Stimulated activated CD4-positive, alpha-beta T cell treated with anti-CD3 and anti-CD28 coated beads, TNF-alpha, amount 100 ng/mL, for 4 hours (primary cell): ENCODE measurements at places on chromosomes 11 and 22.

DNA sequence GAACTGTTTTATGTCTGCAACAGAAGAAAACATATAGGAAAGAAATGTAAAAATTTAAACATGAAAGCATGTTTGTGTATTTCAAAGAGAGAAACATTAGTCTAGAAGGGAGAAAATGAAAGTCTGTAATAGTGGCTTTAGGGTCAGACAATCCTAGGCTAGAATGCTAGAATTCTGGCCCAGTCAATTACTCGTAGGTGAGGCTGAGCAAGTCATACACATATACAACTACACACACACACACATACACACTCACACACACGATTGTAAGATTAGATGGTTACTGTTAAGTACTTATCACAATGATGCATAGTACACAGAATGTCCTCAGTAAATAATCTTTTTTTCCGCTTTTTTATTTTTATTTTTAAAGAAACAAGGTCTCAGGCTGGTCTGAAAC is 37.7 kb upstream of the PCF11 start:
- no peak for DNase-seq

- no peak for DNase-seq
These were observed 756 bp downstream of the CLNS1A start for GRCh38 chr11:77636731-77637344.

DNA sequence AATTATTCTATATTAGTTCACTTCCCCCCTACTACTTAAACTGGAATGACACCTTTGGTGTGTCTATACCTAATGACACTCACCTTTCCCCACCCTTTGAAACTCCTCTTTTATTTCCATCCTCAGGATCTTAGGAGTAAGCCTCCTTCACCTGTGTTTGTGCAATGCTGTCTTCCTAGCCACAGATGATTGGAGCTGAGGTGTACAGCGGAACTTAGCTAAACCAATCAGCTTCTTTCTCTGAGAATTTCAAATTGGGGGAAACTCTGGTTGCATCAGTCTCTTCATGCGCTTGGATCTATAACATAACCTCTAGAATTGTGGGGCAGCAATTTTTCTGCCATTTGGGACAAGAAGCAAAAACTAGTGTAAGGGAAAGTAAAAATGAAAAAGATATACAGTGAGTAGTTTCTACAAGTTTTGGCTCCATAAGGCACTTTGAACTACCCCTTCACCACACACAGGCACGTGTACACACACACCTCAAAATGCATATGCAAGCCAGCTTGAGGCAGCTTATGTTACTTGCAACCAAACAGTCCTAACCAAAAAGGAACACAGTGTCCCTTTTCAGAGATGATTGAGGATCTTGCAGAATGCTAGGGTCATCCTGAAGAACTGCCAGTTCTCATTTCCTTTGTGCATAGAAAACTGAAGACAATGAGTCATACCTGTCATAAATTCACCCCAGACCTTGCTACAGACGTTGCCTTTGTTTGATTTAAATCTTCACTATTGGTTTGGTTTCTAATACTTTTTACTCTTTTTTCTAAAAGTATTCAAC is 36.0 kb upstream of the LDLRAD3 start:
- no peak for DNase-seq

GRCh38 chr11:3345736-3346135 is 33.2 kb downstream of the ZNF195 start:
- DNase-seq = no peak

GRCh38 chr11:113287801-113288200 is 26.6 kb upstream of the TTC12 start:
- DNase-seq = no peak

- no peak for DNase-seq
These were observed 14.5 kb upstream of the MB start for GRCh38 chr22:35631597-35631996.

- no peak for DNase-seq
These were observed 25.6 kb upstream of the SUSD2 start for GRCh38 chr22:24155627-24156140.

- DNase-seq = no peak
These were observed 15.1 kb downstream of the JHY start for GRCh38 chr11:122897606-122898210.

GRCh38 chr11:47394322-47395222 is 13.8 kb upstream of the SLC39A13 start:
- DNase-seq = no peak

- DNase-seq = no peak
These were observed 40.1 kb downstream of the CTSC start for GRCh38 chr11:88297421-88297820.

- no peak for DNase-seq
These were observed 294.2 kb upstream of the ANO3 start for GRCh38 chr11:26037716-26038115.

DNA sequence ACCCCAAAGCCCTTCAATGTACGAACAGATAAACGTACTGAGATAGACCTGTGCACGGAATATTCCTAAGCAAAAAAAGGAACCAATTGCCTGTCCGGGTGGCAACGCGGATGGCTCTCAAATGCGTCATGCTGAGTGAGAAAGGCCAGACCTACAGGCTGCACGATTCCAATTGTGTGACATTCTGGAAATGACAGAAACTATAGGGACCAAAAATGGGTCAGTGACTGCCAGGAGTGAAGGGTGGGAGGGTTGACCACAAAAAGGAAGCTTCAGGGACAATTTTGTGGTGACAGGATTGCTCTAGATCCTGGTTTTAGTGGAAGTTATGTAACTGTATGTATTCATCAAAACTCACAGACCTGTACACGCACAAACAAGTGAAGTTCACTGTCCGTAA is 24.0 kb upstream of the SYT8 start:
- DNase-seq = no peak

DNA sequence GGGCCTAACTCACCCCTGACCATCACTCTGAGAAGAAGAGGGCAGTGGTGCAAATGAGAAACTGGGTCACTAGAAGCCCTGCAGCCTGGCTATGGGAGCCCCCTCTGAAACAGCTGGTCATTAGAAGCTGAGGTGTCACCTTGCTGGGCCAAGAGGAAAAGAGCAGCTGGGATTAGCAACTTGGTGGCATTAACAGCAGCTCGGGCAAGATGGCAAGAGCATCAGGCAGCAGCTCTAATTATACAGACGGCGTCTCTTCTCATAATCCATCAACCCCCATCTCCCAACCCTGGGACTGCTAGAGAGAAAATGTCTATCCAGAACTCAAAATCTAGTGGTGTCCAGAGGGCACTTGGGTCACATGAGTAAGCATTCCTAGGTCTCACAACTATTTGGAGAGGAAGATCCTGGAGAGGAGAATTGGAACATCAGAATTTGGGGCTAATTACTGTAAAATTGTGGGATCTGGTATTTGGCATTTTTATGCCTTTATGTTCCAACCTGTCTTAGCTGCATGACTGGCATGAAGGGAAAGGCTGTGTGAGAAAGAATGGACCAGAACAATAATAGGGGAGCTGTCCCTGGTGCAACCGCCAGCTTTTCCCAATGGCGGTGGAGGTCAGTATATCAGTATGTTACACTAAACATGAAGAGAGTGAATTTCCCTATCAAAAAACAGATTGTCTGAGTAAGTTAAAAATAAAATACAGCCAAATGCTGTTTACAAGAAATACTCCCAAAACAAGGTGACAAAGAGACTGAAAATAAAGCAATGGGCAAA is 7.6 kb upstream of the LMO1 start:
- DNase-seq = no peak

GRCh38 chr22:37419969-37420685 is 7.2 kb downstream of the ELFN2 start:
- no peak for DNase-seq

- no peak for DNase-seq
These were observed 24.6 kb upstream of the B3GNT6 start for GRCh38 chr11:77009533-77010160.

DNA sequence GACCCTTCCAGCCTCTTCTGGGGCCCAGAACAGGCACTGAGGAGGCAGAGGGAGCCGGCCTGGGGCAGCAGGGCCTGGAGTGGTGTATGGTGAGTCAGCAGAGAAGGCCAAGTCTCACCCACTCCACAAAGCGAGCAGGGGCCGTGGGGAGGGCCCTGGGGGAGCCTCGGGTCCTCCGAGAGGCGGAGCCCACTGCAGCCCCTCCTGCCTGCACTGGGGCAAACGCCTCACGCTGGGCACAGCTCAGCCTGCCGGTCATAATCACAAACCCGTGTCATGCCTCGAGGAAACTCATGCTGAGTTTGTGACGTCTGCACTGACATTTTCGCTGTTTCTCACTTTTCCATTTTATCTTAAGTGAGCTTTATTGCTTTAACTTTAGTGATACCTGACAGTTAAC is 38.4 kb downstream of the TOLLIP start:
- DNase-seq = no peak

DNA sequence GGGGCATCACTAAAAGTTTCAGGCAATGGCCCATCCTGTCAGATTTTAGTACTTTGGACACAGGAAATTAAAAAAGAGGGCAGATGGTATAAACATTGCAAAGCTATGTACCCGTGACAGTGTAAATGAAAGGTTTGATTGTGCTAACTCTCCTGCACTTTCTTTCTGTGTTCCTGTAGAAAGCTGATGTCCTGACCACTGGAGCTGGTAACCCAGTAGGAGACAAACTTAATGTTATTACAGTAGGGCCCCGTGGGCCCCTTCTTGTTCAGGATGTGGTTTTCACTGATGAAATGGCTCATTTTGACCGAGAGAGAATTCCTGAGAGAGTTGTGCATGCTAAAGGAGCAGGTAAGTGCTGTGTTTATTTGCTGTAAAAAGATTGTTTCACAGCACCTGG is 10.3 kb downstream of the CAT start:
- DNase-seq = no peak

- DNase-seq = no peak
These were observed 473.7 kb upstream of the ISX start for GRCh38 chr22:34592123-34592740.

GRCh38 chr11:84899740-84900139 is 727.4 kb downstream of the DLG2 start:
- DNase-seq = no peak

GRCh38 chr11:62788991-62789390 is 1.8 kb downstream of the TMEM179B start:
- no peak for DNase-seq

GRCh38 chr11:108587109-108587508 is 6.5 kb downstream of the EXPH5 start:
- DNase-seq = no peak

DNA sequence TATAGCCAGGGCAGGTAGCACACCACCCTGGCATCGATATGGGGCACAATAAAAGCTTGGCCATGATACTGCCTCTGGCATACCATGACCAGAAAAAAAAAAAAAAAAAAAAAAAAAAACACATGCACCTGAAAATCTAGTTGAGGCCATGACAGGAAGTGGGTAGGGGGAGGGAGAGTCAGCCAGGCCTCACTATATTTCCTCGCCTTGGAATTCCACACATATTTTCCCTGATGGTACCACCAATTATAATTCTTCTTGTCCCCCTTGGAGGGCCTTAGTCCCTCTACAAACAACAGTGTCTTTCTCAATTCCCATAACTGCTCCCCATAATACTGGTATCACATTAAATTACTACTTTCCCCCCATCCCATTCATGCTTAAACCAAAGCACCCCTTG is 12.6 kb upstream of the CHKA start:
- no peak for DNase-seq

- no peak for DNase-seq
These were observed 10.1 kb upstream of the GAB2 start for GRCh38 chr11:78427615-78428265.

DNA sequence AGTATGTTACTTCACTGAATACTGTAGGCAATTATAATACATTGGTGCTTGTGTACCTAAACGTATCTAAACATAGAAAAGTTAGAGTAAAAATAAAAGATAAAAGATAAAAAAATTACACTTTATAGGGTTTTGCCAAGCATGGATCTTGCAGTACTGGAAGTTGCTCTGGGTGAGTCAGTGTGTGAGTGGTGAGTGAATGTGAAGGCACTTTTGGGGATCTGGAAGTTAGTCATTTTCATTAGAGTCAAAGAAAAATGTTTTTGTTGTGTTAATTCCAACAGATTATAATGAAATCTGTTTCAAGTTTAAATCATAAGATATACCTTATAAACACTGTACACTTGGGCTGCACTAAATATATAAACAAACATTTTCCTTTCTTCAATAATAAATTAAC is 3.3 kb downstream of the SLC22A25 start:
- DNase-seq = no peak

DNA sequence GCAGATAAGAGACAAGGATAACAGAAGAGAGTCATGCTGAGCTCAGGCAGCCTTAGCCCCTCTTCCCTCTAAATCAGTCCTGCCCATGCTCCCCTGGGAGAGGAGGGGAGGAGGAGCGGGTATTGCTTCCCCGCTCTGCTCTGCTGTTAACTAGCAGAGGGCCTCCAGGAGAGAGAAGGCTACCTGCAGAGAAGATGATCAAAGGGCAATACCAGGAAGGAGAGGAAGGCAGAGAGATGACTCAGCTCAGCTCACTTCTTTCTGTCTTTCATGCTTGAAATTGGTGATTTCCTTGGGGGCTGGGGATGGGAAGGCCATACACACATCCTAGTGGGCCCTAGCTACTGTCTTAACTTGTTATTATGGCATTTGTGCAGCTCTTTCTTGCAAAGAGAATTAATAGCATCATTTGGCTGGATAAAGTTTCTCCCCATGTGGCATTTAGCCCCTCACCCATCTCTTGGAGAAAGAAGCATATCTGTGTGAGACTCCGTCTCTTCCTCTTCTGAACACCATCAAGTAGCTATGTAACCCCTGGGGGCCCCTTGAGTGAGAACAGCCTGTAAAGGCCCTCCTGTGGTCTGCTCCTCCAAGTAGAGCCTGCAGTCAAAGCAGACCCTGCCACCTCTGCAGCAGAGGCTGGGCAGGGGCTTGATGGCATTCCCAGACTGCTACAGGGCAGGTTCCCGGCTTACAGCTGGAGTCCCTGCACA is 33.4 kb upstream of the AMOTL1 start:
- DNase-seq = no peak

DNA sequence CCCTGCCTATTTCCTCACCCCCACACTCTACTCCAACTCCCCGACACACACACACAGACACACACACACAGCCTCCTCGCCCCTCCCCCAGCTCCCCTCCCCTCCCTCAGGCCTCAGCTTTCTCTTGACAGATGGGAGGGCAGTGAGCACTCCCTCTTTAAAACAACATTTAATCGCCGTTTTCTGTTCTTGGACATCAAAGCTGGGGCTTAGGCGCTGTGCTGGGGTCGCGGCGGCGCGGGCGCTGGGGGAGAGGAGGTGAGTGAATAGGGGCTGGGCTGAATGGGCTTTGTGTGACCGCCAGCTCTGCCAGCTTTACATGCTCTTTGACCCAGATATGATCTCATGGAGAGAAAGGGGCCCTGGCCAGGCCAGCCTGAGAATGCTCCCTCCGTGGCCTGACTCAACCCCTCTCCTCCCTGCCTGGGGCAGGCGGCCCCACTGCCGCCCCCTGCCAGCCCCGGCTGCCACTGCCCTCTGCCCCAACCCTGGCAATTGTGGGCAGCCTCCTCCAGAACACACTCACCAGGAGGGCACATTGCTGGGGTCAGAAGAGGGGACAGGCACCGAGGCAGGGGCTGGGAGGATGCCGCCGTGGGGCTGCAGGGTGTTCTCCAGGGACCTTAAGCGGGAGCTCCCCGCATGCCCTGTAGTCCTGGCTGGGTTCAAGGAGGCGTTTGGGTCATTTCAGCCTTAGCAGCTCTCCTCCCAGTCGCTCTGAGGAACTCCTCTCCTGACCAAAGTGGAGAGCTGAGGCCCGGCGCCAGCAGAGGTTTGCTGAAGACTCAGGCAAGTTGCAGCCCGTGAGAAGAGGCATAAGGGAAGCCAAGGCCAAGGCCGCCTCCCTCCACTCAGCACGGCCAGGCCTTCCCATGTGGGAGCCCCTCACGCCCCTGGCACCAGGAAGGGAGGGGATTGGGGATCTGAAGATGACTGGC is 38.3 kb upstream of the NNMT start:
- DNase-seq = no peak

GRCh38 chr22:37206841-37207821 is 5.1 kb downstream of the SSTR3 start:
- no peak for DNase-seq

GRCh38 chr11:44028401-44028800 is 19.4 kb upstream of the ACCSL start:
- DNase-seq = no peak
